Islet precursor cell (in vitro differentiated cells): ENCODE measurements at places on chromosomes 6 and 20.

- DNase-seq, result peak; percentile 76
Measured at GRCh38 chr6:44003345-44004061, 123.7 kb downstream of the MRPL14 start.

DNA sequence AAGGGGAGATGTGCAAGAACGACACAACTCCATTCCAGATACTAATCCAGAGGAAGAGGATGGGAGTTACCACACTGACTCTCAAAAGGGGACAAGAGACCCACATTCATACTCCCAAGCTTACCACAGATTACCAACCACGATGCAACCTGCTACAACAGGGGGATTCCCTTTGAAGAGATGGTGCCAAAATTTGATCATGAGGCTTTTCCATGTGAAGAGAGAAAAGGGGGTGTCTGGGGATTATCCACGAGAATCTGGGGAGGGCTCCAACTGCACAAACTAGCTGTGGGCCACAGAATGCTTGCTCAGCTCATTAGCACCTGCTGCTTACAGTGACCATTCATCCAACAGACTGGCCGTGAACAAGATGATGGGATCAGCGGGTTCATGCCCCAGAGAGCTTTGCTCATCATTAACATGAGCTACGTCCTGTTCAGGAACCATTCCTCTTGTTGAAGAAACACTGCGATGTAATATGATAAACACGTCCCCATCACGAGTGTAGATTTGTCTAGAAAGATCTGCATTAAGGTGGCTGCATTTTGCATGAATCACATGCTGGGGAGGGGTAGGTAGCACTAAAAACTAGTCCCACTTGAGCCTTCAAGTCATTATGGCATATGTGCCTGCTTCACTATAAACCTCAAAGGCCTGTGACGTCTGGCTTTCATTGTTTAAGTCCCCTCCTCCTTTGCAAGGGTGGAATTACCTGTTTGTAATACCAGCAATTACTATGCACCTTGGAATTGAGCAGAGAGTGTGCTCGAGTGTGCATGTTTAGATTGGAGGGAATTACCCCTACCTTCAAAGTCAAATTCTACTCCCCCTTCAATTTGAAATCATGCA lies 4.0 kb downstream of the PLAGL2 start:
- no peak for DNase-seq

- DNase-seq, result no peak
Measured at GRCh38 chr6:52534966-52535390, 41.9 kb downstream of the TRAM2 start.

DNA sequence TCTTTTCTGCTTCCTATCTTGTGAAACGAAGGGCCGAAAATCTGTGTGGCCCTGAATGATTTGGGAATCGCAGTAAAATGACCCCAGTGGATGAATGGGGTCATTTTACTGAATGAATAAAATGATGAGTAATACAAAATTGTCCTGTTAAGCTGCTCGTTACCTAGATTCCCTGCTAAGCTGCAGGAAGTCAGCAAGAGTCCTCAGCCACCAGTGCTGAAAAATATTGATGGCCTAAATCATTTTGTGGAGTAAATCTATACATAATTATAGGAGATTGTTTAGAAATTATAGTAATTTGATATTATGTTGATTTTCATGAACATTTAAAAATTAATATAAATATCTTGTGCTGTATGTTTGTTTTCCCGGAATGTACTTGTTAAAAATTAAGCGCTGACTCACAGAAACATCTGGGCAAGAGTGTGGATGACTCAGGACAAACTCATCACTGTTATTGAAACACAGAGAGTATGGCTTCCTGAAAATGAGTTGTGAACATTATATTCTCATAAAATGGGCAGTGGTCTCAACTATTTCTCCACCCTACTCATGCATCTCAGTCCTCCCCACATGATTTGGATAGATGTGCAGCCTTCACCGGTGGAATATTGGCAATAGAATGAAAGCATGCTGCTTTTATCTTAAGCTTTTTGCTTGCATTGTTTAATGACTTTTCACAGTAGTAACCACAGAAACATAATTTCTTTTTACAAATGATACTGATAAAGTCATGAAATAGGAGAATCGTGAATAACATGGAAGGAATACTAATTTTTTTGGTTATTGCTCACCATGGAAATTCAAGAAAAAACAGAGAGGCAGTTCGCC lies 36.2 kb upstream of the RGS17 start:
- no peak for DNase-seq

GRCh38 chr6:42260972-42261371 lies 43.3 kb upstream of the MRPS10 start:
- no peak for DNase-seq

DNA sequence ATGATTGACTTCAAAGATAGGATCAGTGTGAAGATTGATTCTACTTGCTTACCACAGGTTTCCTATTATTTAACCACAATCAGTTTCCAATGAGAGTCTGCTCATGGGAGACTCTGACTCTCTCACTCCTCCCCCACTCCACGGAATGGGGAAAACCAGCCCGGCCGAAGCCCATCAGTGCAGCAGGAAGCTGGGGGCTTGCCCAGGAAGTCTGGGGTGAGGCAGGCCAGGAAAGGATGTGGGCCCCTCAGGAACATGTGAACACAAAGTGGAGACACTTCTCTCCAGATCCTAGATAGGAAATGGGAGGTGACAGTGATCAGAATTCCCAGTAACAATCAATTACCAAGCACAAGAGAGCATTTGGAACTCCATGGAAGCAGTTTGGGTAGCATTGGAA lies 144.2 kb downstream of the TTLL2 start:
- no peak for DNase-seq

DNA sequence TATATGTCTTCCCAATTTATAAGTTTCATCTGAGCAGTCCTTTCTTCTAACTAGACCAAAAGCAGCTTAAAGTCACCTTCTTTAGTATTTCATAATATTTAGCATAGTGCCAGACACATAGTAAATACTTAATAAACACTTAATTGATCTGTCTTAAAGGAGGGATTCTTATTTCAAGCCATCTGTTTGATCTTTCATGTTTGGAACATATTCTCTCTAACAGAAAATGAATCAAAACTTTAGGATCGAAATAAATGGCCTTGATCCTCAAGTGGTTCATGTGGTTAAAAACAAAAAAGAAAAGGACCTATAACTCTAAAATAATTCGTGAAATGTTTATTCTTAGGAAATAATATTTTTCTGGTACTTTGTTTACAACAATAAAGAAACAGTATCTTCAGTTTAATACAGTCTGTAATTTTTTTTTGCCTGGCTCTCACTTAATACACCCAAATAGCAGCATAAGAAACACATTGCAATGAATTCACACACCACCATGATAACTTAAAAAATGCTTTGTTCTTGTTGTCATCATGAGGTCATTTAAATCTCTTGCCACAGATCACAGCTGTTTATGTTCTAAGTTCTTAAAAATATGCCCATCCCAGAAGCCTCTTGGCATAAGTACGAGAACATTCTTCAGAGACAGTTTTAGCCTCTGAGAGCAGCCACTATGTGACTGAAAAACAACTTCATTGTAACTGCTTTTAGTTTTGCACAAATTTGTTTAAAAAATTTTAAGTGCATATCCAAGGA lies 48.1 kb downstream of the ESF1 start:
- no peak for DNase-seq

DNA sequence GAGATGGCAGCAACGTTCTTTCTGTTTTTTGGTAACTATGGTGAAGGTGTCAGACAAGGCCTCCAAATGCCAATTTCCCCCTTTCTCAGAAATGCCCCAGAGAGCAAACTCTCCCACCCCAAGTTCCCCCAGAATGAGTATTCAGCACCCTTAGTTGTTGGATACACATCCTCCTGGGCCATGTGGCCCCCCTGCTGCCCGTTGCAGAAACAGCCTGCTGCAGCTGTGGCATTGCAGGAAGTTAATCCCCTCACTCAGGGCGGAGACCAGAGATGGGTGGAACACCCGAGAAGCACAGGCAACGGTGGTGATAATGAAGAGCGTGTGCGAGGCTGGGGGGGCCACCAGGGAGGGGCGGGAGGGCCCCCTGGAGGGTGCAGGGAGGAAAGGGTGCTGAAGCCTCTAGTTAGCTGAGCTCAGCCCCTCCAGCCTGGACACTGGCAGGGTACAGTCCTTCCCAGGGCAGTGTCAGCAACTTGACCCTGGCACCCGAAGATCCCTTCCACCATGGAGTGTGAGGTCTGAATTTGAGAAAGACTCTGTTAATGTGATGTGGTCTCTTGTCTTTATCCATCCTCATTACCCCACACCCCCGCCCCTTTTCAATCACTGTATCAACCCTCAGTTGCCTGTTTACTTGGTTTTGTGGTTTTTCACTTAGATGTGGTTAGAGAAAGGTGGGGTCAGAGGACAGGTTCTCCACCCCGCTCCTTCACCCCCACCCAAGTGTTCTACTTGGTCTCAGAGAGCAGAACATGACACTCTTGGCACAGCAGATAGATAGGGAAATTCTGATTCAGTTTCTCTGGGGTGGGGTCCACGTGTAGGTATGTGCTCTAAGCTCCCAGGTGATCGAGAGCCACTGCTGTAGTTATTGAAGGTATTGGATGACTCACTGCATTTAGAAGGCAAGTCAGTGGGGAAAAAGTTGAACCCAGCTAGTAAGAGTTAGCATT lies 208.8 kb upstream of the SUPT3H start:
- no peak for DNase-seq

DNA sequence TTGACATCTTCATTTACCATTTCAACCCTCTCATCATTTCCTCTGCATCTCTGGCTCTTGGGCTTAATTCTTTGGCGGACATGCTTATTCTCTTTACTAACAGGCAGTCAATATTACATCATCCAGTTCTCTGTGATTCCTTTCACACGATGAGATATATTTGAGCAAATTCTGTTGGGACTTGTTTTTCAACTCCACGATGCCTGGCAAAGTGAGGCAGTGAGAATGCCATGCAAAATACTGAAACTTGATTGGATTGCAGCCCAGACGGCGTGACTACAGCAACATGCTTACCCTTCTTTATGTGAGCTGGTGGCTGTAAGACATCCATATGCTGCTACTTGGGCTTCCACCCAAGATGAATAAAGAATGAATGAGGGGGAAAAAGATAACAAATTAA lies 101.7 kb upstream of the SPACA1 start:
- no peak for DNase-seq

DNA sequence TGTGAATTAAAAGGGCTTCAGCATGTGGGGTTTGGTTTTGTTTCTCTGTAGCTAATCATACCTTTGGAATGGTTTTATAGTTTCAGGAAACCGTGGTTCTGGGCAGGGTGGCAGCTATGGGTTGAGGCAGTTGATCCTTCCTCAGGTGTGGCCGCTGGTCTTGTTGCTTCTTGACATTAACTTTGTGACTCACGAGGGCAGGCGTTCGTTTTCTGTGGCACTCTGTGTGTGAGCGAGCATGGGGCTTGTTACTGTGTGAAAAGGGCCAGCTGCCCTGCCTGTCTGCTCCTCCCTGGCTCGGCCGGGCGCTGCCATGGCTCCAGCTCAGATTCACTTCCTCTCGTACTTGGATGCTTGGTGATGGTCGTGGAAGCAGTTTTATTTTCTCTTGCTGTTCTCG lies 16.2 kb downstream of the DNAJC5 start:
- DNase-seq, result no peak

DNA sequence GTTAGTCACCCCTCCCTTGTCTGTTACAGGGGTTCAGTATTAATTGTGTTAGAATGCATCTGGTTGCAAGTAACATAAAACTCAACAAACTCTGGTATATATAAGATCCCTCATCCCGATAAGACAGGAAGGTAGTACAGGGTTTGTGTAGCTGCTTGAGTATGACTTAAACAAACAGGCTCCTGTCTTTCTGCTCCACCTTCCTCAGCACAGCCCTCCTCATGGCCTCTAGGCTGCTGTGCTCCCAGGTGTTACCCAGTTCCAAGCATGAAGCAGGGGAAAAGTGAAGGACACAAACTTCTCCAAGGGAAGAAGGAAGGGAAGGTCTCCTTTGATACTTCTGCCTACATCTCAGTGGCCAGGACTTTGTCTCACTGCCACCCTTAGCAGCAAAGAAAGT lies 1.4 kb upstream of the RALGAPB start:
- DNase-seq, result no peak

- no peak for DNase-seq
Measured at GRCh38 chr6:24223115-24223919, 97.3 kb downstream of the NRSN1 start.

DNA sequence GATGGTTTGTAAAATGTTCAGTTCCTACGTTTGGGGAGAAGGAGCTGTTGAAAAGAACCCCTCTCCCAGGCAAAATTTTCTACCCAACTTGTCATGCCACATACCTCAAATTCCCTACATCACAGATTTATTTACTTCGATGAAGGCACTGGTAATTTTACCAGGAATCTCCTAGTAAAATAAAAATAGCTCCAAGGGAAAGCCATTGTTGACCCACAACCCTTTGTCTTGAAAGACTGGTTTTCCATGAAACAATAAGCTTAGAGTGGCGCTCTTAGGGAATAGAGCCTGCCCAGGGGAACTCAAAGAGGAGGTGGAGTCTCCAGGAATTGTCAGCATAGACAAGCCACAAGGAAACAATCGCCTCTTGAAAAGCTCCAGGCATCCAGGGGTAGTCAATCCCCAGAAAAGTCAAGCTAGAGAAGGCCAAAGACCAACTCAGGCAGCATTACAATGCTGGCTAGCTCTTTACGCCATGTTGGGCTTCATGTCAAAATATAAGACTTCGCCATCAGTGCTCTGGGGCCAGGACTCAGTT lies 99.2 kb upstream of the RREB1 start:
- peak; percentile 75 for DNase-seq

DNA sequence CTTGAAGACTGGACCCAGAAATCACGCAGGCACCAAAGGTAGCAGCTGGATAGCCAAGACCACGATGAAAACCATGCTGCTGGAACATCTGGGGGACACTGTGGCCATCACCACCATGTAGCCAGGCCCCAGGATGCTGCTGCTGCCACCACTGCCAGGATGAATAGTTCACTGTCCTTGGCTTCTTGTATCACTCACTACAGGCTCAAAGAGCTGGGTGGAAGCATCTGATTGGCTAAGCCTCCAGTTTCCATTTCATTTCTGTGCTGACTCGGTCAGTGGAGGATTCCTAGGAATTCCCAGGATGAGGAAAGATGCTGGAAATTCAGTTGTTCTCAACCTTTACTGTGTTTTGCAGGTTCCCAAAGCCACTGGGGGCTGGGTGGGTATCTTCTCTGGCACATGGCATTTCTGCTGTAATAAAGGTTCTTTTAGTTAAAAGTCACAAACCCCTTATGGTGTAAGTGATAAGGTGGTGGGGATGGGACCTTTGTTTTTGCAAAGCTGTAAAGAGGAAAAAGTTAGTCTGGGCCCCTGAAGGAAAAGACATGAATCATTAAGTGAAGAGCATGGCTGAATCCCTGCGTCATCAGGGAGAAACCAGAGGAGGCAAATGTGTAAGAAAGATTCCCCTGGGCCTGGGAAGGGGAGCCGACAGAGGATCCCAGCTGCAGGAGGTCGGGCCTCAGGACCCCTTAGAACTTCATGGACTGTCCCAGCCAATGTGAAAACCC lies 75.6 kb upstream of the RNF24 start:
- DNase-seq, result no peak
